ENCODE measurements at places on chromosomes 11 and 22.

GRCh38 chr22:21865041-21865440, 2.4 kb downstream of the MAPK1 start:
- DNase-seq: peak; percentile 88

DNA sequence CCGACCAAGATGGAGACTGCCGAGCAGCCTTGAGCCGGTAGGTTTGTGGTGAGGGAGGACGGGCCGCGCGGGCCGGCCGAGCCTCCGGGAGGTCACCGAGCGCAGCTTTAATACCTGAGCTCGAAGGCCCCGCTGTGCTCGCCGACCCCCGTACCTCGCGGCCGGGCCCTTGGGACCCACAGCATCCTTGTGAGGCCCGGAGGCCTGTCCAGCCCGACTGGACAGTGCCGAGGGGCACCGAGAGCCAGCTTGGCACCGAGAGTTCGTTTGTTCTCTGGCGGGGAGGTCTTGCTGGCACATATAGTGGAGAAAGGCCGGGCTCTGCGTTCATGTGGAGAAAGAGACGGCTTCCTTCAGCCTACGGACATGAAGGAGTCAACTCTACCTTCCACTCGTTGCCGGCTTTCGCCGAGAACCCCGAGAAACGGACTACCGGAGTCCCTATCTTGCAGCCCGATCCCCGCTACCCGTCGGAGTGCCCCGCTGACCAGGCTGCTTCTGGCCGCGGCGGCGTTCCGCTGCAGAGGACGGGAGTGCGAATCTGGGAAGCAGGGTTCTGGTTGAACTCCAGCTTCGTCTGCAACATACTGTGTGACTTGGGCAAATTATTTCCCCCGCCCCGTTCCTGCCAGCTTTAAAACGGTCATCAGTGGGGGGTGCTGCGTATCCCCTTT, 349 bp downstream of the TSSC4 start:
- no peak for DNase-seq

DNA sequence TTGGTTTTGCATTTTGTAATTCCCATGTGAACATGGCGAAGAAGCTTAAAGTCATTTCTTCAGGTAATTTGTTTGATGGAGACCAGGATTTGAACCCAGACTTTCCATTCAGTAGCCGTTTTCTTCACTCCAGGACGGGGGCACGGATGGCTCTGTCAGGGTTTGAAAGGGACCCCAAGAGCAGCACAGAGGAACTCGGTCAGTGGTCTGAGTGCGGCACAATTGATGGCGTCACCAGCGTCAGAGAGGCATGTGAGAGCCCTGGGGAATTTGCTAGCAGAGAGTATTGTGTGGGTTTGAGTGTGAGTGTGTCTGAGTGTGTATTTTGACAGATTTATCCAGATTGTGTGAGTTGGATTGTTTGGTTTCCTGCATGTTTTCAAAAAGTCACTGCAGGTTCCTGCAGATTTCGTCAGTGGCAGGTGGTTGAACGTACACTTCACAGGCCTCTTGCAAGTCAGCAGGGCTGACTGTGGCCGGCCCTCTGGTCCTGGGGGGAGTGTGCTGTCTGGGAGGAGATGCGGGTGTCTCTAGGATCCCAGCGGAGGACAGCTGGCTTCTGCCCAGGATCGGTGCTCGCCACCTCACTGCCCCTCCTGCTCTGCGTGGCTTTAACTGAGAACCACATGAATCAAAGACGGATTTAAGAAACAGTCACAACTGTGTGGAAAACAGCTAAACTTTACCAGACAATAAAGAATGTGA, 199.3 kb downstream of the TBC1D22A start:
- no peak for DNase-seq

GRCh38 chr11:45142241-45143055, 4.0 kb upstream of the PRDM11 start:
- peak; percentile 18 for DNase-seq

- DNase-seq: no peak
Observed at GRCh38 chr22:30881361-30882183, 87.0 kb downstream of the MORC2 start.

DNA sequence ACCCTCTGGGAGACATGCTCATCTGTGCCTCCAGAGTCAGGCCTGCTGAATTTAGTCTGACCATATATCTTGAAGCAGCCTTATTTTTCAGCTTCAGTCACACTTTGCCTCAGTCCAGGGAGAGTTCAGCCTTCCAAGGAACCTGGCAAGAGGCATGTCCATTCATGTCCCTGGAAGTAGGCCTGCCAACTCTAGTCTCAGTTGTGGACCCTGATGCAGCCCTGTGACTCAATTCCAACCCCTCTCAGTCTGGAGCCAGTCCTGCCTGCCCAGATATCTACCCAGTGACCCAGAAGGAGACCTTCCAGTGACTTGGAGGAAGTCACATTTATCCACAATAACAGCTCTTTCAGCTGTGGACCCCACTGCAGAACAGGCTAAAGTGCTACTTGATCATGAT, 566.6 kb downstream of the TMEM135 start:
- DNase-seq: no peak
